ENCODE measurements at places on chromosomes 1 and 21. TPM values are rescaled to one million over a fixed set of nuclear protein-coding genes. Genes with fewer than 3 reads are reported as not detected.

- H3K27ac ChIP-seq = no peak overlapping the region
- no peak for DNase-seq
- no peaks in the 10 kb centered on the region for H3K36me3 ChIP-seq
- H3K4me1 ChIP-seq = peaks cover 27% of the 10 kb centered on the region
- H3K27me3 ChIP-seq = no peaks in the 10 kb centered on the region
These were observed 4.0 kb upstream of the RCAN3 start for GRCh38 chr1:24498589-24498988.

- DNase-seq = no peak
- no peaks in the 10 kb centered on the region for H3K4me1 ChIP-seq
- no peak overlapping the region for H3K4me3 ChIP-seq
- no peak overlapping the region for H3K27ac ChIP-seq
- peaks cover 1% of the 10 kb centered on the region for H3K27me3 ChIP-seq
These were observed 407.9 kb downstream of the VAV3 start for GRCh38 chr1:107557095-107557494.

DNA sequence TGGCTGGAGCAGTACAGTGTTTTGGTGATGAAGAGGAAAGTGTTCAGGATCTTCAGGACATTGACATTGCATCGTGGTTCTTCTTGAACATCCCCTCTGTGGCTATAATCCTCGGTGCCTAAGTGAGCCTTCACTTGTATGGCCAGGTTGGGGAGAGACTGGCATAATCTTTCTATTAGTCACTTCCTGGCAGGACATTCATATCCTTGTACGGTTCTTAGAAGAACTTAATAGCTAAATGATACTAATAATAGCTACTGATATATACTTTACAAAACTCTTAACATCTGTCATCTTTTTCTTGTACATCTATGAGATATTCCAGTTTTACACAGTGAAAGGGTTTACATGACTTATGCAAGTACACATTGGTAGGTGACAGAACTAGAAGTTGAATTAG, 35.8 kb downstream of the CELF3 start:
- no peaks in the 10 kb centered on the region for H3K27me3 ChIP-seq
- DNase-seq = no peak
- H3K27ac ChIP-seq = no peak overlapping the region
- no peak overlapping the region for H3K4me3 ChIP-seq

DNA sequence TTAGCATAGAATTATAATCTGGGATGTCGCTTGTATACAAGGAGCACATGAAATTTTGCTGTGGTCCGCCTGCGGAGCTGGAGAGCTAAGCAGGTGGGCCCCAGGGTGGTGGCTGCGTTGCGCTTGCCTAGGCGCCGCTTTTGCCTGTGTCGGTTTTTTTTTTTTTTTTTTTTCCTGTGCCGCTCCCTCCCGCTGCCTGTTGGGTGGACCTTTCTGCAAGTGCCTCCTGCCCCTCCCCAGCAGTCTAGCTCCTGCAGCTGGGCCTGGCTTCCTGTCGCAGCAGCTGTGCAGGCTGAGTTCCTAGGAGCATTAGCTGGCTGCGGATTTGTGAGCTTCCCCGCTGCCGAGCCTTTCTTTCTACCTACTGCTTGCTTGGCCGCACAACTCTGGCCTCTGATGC, 20.6 kb downstream of the PYHIN1 start:
- H3K36me3 ChIP-seq = peaks cover 56% of the 10 kb centered on the region
- H3K27ac ChIP-seq = no peak overlapping the region
- H3K27me3 ChIP-seq = no peaks in the 10 kb centered on the region
- H3K4me1 ChIP-seq = peaks cover 6% of the 10 kb centered on the region
- no peak overlapping the region for H3K4me3 ChIP-seq
- DNase-seq = peak; percentile 26

DNA sequence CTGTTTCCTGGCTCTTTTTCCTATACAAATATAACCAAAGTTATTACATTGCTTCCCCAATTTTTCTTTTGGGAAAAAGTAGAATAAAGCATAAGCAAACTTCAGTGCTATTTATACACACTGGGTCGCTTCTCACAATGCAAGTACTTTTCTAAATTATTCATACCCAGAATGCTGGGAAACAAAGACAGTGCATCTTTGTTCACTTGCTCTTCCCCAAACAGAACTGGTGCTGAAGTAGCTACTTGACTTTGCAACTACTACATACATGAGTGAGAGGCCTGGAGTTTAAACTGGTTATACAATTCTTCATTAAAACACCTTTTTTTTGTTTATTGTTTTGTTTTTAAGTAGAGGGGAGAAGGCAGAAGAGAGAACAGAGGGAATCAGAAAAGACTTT, 40.2 kb downstream of the STX6 start:
- no peaks in the 10 kb centered on the region for H3K4me1 ChIP-seq
- peaks cover 71% of the 10 kb centered on the region for H3K36me3 ChIP-seq
- H3K27me3 ChIP-seq = no peaks in the 10 kb centered on the region
- no peak overlapping the region for H3K4me3 ChIP-seq
- no peak for DNase-seq

GRCh38 chr1:154860156-154860870, 9.8 kb downstream of the KCNN3 start:
- no peaks in the 10 kb centered on the region for H3K4me1 ChIP-seq
- H3K4me3 ChIP-seq = no peak overlapping the region
- H3K27ac ChIP-seq = no peak overlapping the region
- no peaks in the 10 kb centered on the region for H3K27me3 ChIP-seq
- no peaks in the 10 kb centered on the region for H3K36me3 ChIP-seq

FCRL6 gene
- total RNA-seq = not detected
